ENCODE measurements at places on chromosomes 3 and 15. TPM values are rescaled to one million over a fixed set of nuclear protein-coding genes. Genes with fewer than 3 reads are reported as not detected.

GRCh38 chr15:95174301-95175259 lies 943.2 kb downstream of the MCTP2 start:
- no peak for DNase-seq

DNA sequence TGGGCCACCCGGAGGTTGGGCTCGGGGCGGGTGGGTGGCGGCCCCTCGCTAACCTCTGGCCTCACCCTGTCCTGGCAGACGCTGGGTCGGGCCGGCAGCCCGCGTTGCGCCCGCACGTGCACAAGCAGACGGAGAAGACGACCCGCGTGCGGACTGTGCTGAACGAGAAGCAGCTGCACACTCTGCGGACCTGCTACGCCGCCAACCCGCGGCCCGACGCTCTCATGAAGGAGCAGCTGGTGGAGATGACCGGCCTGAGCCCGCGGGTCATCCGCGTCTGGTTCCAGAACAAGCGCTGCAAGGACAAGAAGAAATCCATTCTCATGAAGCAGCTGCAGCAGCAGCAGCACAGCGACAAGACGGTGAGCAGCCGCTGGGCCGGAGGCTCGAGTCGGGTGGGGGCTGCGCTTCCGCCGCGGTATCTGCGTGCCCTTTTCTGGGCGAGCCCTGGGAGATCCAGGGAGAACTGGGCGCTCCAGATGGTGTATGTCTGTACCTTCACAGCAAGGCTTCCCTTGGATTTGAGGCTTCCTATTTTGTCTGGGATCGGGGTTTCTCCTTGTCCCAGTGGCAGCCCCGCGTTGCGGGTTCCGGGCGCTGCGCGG lies 3.7 kb downstream of the ISL2 start:
- DNase-seq: peak; percentile 50

Gene CD86
- total RNA-seq: 4.4 TPM

GRCh38 chr3:132064114-132064513 lies 29.3 kb upstream of the CPNE4 start:
- DNase-seq: no peak

DNA sequence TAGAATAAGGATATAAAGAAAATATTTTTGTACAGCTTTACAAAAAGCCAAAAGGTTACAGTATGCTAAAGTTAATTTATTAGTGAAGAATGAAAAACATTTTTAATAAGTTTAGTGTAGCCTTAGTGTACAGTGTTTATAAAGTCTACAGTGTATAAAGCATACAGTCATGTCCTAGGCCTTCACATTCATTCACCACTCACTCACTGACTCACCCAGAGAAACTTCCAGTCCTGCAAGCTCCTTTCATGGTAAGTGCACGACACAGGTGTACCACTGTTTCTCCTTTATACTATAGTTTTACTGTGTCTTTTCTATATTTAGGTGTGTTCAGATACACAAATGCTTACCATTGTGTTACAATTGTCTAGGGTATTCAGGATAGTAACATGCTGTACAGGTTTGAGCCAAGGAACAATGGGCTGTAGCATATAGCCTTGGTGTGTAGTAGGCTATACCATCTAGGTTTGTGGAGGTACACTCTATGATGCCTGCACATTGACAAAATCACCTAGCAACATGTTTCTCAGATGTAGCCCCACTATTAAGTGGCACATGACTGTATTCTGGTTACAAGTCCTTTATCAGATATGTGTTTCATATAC lies 197.1 kb upstream of the KBTBD8 start:
- DNase-seq: no peak

Data from left ventricle myocardium superior (tissue), 1 donor.